Stimulated activated CD8-positive, alpha-beta memory T cell treated with anti-CD3 and anti-CD28 coated beads, Interleukin-15, amount 100 ng/mL, for 4 hours (primary cell): ENCODE measurements at places on chromosomes 5 and 9.

DNA sequence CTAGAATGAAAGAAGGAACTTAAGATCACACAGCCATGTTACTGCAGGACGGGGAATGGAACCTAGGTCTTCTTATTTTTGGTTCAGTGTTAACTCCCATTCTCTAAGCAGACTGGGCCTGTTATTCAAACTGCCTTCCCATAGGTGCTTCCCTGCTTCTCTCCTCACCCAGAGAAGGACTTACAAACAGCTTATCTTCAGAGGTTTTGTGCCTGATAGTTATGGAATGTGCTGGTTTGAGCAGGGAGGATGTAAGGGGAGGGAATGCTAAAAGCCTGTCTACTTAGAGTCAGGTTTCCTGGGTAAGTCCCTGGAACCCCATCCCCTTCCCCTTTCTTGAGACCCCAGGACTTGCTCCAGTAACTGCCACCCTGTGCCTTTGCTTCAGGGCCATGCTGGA is 4.2 kb upstream of the PSMD5 start:
- no peak for DNase-seq

DNA sequence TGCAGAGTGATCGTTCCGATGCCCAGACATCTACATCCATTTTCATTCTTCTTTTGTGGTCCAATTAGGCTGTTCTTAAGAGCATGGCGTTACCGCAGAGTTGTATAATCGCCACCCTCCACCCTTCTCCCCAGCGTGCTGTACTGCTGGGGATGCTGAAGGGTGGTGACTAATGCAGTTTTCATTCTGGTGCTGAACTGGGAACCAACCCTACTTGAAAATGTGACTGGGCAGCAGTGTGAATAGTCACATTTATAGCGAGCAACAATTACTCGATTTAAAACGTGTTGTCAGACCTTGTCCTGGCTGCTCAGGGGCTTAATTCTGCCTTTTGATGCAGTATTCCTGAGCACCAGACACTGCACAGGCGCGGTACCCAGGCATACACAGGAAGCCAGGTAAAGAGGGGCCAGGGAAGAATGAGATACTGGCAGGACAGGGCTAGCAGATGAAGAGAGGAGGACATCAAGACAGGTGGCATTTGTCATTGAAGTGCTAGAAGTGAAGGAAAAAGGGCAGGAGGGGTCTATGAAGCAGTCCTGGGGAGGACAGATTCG is 719 bp upstream of the ISCA1 start:
- DNase-seq = no peak

DNA sequence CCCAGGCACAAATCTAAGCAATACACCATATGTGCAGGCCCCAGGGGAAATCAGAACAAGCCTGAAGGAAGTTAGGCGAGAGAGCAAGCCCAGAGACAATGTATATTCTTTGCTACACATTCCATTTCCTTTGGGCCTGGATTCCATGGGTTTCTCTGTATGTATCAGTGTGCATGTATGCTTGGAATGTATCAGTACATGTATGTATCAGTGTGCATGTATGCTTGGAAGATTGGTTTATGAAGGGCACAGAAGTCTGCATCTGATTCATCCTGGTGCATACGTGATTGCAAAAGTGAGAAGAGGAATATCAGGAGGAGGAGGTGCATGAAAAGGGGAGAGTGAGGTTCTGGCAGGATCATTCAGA is 232.6 kb upstream of the ANKRD55 start:
- DNase-seq = no peak

- DNase-seq = no peak
These were observed 2.0 kb downstream of the S100Z start for GRCh38 chr5:76851728-76852369.

DNA sequence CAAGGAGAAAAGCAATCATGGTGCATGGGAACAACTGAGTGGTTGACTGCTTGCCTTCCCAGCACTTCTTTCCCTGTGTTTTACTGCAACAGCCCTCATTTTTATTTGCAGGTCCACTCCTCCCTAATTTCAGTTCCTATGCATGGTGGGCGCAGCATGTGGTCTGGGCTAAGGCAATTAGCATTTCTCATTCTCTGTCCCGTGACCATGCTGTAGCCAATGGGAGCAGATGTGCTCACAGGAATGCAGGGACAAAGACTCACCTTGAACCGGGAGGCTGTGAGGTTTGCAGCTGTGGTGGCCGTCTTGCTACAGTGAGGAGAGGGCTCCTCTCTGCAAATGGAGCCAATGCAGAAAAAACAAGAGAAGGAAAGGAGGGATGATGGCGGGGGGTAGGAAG is 315.5 kb downstream of the SLIT3 start:
- DNase-seq = no peak

DNA sequence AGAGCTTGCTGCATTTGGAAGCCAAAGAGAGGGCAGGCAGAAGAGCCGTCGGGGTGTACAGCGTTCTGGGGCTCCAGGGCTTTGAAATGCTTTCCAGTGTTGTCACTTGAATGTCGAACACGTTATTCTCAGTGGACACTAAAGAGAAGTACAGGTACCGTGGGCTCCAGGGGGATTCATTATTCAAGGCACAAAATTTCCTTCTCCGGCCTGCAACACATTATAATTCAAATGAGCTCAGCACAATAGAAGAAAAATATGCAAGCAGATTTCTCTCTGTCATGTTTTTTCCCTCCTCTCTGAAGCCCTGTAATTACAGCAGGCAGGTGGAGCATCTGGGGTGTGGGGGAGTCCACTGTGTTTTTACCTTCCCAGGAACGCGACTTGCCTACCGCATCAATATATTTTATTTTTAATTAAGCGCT is 293.1 kb downstream of the ZSWIM6 start:
- DNase-seq = no peak

- no peak for DNase-seq
These were observed 91.1 kb upstream of the DAB2 start for GRCh38 chr5:39515881-39516280.

GRCh38 chr5:126348855-126349635 is 74.2 kb upstream of the GRAMD2B start:
- DNase-seq = no peak

DNA sequence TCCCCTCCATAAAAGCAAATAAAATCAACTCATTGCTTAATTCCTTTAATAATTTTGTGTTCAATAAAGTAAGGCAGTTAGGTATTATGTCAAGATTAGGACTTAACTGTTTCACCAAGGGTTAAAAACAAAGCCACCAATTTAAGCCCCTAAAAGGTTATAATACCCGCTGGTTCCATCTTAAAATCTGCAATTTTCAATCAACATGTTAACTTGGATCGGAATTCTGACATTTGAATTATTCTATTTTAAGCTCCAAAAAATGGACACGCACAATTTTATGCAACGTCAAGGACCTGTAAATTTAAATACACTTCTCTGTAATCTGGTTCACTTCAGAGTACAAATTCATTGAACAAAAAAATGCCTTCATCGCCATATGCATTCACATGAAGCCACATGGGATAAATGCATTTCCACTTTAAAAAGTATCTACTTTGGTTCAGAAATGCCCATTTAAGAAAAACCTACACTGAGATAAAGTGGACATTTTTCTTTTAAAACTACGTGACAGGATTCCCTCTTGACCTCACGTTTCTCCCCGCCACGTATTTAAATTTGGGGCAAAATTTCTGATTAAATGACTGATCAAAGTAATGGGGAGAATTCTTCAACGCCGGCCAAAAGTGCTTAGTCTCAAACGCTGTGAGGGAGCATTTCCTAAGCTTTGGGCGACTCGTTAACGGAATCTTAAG is 721 bp downstream of the GIN1 start:
- DNase-seq = no peak

DNA sequence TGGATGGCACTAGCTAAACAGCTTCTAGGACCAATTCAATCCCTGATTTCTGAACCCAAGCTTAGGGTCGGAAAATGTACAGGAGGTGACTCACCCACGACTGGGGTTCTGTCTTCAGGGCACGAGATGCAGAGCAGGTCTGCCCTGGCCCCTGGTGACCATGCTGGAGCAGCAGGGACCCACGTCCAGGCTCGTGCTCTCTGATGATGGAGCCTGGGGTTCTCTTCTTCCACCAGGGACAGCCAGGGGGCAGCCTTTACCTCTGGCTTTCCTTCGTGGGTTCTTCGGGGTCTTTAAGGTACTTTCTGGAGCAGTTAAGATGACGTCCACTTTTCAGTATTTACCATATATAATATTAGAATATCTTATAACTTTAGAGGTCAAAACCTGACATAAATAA is 2.1 kb downstream of the CFAP77 start:
- no peak for DNase-seq

DNA sequence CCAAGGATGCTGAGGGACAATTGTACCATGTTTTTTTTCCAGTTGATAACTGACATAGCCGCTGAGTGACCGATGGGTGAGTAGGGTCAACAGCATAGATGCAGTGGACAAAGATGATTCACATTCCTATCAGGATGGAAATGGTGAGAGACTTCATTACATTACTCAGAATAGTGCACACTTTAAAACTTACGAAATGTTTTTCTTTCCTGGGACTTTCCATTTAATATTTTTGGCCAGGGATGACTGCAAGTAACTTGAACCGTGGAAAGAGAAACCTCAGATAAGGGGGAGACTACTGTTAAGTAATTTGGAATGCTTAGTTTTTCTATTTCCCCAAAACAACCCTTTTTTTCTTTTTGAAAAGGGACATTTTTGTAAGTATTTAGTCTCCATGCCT is 3.0 kb upstream of the TUSC1 start:
- no peak for DNase-seq

DNA sequence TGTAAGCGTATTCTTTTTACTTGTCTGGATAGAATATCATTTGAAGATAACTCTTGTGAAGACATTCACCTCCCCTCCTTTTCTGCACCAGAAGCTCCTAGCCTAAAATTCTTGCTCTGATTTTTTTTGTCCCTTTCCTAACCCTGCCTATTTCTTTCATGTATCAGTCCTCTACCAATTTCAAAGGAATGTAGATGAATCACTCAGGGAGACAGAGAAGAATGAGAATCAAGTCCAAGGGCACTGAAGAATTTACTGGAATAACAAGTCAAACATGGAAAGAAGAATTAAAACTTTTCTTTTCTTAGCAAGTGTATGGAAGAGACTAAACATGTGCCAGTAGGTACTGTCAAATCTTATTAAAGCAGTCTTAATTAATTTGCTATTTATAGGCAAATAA is 618.7 kb downstream of the DNAH5 start:
- no peak for DNase-seq

- no peak for DNase-seq
These were observed 28.8 kb upstream of the ROR2 start for GRCh38 chr9:91978740-91979414.

GRCh38 chr5:144191998-144192397 is 21.3 kb downstream of the KCTD16 start:
- no peak for DNase-seq

GRCh38 chr5:57561231-57561842 is 78.7 kb upstream of the ACTBL2 start:
- DNase-seq = no peak

GRCh38 chr5:75435096-75435495 is 76.3 kb downstream of the CERT1 start:
- DNase-seq = no peak

DNA sequence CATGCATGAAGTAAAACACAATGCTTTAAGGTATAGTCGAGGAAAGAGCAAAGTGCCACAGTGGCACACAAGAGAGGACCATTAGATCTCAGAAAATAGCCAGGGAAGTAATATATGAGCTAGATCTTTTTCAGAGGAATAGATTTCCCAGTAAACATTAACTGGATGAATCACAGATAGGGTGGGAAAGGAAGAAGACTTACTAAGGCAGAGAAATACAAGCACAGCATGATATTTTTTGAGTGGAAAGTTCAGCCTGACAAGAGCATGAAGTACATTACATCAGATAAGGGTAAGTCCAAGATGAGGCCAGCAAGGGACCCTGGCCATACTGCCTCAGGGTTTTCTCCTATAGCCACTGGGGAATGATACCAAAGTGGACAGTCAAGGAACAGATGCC is 804.6 kb upstream of the DMAC1 start:
- DNase-seq = no peak

DNA sequence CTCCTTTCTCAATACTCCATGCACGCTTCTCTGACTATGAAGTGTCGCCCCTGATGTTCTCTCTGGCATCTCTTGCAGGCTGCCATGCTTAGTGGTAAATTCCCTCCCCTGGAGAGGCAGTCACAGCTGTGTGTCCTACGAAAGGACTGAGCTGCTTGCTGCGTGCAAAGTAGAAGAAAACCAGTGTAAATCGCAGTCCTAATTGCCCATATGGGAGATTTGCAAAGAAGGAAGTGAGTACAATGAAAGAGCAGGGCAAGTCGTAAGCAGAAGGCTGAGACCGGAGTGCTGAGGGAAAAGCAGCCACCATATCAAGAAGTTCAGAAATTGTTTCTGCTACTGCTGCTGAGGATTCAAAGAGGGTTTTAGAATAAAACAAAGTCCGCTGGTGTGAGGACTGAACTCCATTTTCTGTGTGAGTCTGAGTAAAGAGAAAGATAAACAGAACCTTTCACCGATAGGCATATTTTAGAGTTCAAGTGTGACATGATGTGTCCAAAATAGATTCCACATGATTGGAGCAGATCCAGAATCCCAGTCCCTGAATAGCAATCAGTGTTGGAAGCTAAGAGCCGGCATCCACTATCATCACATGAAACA is 507.8 kb upstream of the MPDZ start:
- no peak for DNase-seq

GRCh38 chr5:140259500-140259899 is 43.4 kb downstream of the PFDN1 start:
- no peak for DNase-seq

- DNase-seq = no peak
These were observed 368.2 kb downstream of the NDUFS4 start for GRCh38 chr5:53928641-53929040.

DNA sequence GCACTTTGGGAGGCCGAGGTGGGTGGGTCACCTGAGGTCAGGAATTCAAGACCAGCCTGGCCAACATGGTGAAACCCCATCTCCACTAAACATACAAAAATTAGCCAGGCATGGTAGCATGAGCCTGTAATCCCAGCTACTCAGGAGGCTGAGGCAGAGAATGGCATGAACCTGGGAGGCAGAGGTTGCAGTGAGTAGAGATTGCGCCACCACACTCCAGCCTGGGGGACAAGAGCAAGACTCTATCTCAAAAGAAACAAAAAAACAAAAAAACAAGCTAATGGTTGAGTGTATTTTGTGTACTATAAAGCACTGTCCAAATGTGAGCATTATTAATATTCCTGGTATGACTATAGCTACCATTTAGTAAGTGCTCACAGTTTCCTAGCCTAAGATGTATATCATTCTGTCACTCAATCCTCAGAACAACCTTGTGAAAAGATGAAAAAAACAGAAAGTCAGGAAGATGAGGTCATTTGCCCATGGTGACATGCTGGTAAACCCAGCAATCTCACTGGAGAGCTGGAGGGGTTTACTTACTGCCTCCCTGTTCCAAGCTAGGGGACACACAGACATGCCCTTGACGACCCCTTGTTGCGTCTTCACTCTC is 27.7 kb downstream of the ARHGEF37 start:
- DNase-seq = no peak

GRCh38 chr5:80608731-80609130 is 38.7 kb upstream of the ANKRD34B start:
- no peak for DNase-seq

- DNase-seq = no peak
These were observed 6.1 kb downstream of the IL12B start for GRCh38 chr5:159324102-159324755.
